ENCODE measurements at places on chromosomes 2 and 18.

- no peak for DNase-seq
Observed at GRCh38 chr2:3420076-3420768, 40.7 kb downstream of the TRAPPC12 start.

GRCh38 chr2:64888591-64889309, 100.4 kb upstream of the SLC1A4 start:
- no peak for DNase-seq

DNA sequence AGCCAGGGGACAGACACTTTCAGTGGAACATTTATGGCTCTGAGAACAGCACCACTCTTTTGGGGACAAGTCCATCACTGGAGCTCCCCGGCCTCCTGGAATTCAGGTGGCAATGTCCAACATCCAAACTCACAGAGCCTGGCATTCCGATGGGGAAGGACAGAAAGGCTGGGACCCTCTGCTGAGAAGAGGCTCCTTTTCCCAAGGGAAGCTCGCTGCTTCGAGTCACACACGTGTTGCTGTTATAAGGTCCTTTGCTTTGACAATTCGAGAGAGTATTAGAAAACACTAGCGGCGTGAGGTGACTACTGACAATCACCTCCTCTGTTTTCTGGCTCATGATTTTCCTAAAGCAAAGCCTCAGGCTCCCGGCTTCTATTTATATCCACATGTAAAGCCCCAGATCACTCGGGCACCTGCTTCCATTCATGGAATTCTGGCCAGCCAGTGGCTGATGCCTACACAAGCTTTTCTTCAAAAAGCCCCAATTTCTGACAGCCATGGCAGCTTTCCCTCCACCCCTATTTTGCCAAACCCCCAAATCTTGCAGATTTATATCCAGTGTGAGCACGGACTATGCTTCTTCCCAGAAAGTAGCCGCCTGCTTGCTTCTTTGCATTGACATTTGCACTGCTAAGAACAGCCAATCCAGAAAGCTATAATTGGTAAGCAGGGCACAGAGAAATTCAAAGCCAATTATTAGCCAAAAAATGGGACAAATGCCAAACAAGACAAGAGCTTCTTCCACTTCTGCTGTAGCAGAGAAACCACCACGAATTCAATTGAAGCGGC, 67.3 kb downstream of the NDUFA10 start:
- no peak for DNase-seq

- DNase-seq, result peak; percentile 25
Observed at GRCh38 chr2:237092920-237093781, 7.5 kb downstream of the COPS8 start.

GRCh38 chr2:182367401-182367800, 59.4 kb downstream of the PDE1A start:
- no peak for DNase-seq

DNA sequence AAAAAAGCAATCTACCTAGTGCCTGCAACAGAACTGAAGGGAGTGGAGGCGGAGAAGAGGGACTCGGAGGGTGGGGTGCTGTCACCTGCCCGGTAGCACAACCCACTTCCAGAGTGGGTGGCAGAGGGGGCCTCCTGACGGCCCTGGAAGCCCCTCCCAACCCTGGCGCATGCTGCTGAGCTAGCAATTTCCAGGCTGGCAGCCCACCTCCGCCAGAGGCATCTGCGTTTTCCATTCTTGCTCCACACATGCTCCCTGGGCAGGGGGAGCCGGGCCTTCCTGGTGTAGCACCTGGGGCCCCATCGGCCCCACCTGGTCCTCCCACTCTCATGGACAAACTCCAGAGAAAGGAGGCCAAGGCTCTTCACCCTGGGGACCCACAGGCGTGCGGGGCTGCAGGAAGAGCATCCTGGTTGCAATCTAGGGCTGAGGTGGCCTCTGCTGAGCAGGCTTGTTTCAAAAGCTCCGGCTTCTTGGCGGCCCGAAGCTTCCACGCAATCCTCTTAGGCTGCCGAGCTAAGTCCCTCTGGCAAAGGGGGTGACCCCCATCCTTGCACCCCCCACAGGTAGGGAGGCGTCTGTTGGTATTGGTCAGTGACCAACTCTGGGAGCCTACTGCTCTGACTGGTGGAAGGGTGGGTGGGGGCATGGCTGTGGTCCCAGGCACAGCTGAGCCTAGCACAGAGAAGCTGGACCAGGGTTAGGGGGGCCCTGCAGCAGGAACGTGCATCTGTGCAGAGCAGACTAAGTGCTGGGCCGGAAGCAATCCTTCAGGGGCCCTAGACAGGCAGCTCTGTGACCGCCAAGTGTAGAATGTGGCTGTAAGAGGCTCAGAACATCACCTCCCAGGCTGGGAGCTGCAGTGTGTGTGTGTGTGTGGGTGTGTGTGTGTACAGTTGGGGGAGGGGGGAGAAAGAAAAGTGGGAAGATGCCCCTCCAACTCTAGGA, 2.6 kb downstream of the HS6ST1 start:
- no peak for DNase-seq

DNA sequence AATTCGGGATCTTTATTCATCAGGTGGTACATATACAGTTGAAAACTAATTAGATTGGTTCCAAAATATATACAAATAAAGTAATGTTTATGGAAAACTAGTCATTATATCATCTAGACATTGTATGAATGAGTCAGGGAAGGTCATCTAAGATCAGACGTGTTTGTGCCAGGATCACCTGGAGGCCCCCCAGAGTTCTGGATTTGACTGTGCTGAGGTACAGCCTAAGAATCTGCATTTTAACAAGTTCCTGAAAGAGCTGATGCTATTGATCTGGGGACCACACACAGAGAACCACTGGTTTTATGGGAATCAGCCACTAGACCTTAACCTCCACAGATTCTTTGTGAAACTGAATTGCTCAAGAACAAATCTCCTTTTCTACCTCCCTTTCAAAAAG, 43.2 kb downstream of the PARD6G start:
- DNase-seq, result no peak

- no peak for DNase-seq
Observed at GRCh38 chr2:33321236-33321771, 155.1 kb upstream of the RASGRP3 start.

GRCh38 chr2:58122540-58122939, 75.9 kb downstream of the VRK2 start:
- no peak for DNase-seq

- DNase-seq, result no peak
Observed at GRCh38 chr2:237154884-237155851, 69.5 kb downstream of the COPS8 start.

DNA sequence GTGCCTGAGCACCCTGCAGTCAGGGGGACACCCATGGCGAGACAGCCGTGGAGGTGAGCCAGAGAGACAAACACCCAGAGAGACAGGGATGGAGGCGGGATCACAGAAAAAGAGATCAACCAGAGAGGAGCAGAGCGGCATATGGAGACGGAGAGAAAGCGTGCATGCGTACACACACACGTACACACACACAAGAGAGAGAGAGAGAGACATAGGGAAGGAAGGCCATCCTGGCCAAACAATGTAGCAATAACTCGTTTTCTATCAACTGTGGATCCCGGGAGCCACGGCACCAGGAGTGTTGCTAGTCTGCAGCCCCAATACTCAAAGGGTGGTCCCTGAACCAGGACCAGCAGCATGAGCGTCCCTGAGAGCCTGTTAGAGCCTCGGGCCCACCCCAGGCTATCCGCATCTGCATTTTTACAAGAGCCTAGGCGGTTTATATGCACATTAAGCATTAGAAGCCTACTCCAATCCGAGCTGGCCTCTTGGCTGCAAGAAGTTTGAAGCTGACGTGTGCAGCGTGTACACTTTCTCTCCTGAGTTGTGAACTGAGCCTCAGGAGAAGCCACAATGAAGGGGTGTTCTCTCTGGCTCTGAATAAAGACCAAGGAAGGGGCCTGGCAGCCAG, 50.1 kb upstream of the MYCN start:
- no peak for DNase-seq

- DNase-seq, result no peak
Observed at GRCh38 chr2:164840930-164841718, 499 bp downstream of the COBLL1 start.

- no peak for DNase-seq
Observed at GRCh38 chr2:191610756-191611155, 67.2 kb upstream of the NABP1 start.

DNA sequence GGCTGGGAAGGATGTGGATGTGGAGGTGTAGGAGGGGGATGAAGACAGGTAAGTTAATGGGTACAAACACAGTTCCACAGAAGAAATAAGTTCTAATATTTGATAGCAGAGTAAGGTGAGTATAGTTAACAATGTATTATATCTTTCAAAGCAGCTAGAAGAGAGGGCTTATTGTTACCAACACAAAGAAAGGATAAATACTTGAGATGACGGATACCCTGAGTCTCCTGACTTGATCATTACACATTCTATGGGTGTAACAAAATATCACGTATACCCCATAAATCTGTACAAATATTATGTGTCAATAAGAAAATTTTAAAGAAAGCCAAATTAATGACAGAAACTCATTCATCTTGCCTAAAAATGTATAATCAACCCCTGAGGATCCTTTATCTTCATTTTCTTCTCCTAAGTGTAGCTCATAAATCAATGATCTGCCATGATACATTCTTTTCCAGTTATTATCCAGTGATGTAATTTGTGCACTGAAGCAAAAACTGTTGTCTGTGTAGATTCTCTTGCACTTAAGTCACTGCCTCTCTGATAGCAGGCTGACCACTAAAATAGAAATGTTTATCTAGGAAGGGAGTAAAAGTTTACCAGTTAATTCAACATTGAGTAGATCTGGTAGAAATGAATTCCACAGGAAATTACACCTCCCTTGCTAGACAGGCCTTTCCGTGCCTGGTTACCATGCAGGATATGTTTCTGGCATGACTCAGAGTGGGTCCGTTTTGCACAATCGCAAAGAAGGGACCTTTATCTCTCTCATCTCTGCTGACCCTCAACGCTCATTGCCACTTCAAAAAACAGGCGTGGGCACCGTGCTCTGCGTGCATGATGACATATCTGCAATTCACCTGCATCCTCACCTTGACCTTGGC, 249.7 kb upstream of the NCKAP5 start:
- peak; percentile 58 for DNase-seq

DNA sequence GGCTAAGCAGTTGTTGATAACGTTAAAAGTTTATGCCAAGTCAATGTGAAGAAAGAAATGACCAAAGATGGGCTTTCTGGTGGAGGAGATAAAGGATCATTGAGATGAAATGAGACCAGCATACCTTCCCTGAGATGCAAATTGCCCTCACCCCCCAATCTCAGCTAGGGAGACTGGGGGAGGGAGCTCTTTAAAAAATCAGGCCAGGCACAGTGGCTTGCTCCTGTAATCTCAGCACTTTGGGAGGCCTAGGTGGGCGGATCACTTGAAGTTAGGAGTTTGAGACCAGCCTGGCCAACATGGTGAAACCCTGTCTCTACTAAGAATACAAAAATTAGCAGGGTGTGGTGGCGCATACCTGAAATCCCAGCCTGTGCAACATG, 30.9 kb upstream of the KCMF1 start:
- DNase-seq, result no peak

DNA sequence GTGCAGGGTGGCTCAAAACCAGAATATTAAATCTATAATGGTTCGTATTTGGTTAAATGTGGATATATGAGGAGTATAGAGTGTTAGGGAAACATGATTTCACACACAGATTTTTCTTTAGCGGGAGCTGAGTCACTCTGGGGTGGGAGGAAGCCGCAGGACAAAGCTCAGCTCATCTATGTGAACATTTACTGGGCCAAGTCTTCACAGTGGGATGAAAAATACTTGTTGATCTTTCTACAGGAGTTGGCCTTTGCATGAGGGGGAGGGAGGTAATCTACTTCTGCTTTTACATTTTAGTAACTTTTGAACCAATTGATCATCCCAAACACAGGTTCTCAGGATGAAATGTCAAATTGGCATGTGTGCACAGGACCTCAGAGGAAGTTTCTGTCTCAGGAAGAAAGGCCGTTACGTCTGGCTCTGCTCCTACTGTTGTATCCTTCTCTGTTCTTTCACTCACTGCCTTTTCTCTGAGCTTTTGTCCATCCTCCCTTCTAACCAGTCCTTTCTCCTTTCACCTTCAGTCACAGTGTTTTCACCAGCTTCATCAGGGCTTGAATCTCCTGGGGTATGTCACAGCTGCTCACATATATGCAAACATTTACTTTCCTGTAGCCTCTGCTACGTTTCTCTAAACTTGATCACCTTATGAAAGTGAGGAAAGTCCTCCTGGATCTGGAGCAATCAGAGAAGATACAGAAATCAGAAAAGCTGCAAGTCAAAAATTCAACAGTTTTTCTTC, 943.3 kb upstream of the FANCL start:
- no peak for DNase-seq

DNA sequence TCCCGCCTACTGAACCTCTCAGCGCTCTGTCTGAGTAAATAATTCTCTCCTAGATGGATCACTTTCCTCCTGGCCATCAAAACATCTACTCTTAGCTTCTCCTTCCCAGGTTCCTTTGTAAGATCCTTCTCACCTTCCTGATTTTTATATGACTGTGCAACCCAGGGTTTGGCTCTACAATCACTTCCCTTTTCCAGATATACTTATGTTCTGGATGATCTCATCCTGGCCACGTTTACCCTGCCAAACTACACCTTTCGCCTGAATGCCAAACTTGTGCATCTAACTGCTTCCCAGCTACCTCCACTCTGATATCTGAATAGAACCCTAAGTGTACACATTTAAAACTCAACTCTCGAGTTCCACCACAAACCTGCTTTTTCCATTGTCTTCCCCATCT, 290.5 kb upstream of the REV1 start:
- no peak for DNase-seq

GRCh38 chr2:120658770-120659158, 76.9 kb upstream of the GLI2 start:
- DNase-seq, result no peak

GRCh38 chr2:22360735-22361374, 1024.1 kb upstream of the KLHL29 start:
- DNase-seq, result no peak

DNA sequence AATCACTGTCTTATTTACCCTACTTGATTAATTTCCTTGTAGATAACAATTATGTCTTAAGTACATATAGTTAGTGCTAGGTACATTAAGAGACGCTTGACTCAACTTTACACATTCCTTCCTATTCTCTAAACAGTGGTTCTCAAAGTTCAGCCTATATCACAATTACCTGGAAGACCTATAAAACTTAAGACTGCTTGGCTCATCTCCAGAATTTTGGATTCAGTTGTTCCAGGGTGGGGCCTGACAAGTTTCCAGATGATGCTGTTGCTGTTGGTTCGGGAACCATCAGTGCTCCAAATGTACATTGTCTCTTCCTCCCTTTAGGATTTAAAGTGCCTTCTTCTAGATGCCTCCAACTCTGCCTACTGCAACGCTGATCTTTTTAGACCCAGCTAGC, 4.0 kb downstream of the PPP3R1 start:
- DNase-seq, result no peak
